ENCODE measurements at places on chromosomes 6 and 20. TPM values are rescaled to one million over a fixed set of nuclear protein-coding genes. Genes with fewer than 3 reads are reported as not detected.

Gene EYA4
- 1.3 TPM for total RNA-seq

Gene TMEM217
- total RNA-seq: not detected

Gene BMP2
- total RNA-seq: 18.5 TPM

Gene RHAG
- total RNA-seq: 2.6 TPM

Gene CLVS2
- total RNA-seq: not detected

Gene CRISP2
- total RNA-seq: not detected
